ENCODE measurements at places on chromosomes 12 and 14.

DNA sequence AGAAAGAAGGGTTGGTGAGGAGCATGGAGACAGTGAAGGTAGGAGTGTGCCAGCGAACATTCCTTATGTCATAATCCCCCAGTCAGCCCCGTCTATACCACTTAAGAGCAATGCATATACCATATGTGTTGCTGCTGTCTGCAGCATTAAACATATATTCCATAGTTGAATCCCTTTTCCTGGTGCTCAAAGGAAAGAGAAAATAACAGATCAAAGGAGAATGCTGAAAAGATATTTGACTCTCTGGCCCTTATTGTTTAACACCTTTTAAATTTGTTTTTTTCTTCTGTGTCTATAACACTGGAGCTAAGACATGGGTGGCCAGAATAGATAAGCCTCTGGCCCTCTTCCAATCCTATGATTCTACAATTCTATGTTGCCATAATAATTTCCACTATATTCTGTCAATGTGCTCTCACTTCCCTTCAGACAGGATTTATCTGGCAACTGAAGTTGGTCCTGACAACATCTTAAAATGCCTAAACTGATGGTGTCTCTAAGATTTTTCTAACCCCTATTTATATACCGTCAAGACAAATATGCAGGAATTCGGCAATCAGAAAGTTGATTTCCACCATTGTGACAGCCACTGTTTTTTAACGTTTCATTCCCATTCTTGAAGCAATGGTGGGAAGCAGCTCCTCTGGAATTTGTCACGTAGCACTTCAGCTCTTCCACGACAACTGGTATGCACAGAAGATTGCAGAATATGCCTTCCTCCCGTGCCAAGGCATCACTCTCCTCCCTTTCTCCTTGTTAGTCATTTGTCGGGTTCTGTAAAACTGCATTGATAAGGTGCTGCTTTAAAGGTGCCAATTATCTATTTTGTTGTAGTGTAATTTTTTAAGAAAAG is 204.7 kb downstream of the BCAT1 start:
- DNase-seq = no peak

- no peak for DNase-seq
Observed at GRCh38 chr14:45785240-45785639, 532.2 kb upstream of the MIS18BP1 start.

DNA sequence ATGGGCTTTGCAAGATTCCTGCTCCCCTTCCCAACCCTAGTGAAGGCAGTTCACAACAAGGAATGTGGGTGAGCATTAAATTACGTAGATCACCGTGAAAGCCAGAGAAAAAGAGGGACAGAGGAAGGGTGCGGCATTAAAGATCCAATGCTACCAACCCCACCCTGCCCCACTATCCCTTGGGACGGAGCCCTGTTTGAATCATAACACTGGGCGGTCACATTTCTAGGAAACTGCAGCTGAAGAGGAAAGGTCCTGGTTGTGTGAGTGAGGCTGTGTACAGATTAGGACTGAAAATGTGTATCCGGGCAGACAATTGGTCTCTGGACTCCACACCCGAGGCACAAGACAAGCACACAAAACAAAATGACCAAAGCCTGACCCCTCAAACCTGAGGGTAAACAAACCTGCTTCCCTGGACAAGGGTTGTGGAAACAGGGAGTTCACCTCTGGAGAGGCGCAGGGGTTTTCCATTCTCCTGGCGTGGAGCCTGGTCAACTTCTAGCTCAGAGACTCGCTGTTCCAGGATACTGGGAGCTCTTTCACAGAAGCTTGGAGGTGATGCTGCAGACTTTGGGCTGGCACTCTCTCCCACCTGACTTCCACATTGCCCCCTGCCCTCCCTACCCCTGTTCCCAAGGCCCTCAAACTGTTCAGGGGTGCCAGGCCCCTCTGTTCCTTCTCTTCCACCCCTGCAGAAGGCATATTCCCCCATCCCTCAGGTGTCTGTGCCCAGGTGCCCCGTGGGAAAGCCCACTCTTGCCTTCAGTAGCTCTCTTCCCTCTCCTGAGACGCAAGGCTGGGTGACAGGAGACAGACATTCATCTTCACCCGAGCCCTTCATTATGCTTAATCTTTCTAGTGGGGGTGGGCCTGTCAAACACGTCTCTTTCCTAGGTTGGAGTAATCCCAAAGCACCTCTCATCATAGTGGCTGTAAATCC is 16.5 kb downstream of the NINJ2 start:
- DNase-seq = no peak

DNA sequence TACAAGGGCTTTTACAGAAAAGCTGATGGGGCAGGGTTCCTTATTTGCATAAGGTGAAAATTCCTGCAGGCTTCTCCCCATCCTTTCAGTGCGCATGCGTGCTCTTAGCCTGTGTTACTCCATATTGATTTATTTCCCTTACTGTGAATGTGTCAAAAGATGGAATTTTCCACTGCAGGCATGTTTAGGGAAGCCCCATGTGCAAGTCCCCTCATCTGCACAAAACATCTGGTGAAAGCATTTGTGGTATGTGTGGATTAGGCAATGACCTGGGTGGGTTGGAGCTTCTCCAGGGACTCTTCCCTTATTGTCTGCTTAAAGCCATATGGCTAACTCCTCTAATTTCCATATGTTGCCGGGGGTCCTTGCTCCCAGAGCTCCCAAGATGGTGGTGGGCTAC is 912.7 kb upstream of the LRFN5 start:
- DNase-seq = no peak

- DNase-seq = no peak
Observed at GRCh38 chr14:32679927-32680612, 258.6 kb upstream of the NPAS3 start.
